ENCODE measurements at places on chromosomes 12 and 14.

GRCh38 chr12:87679251-87679650 is 349.9 kb downstream of the C12orf50 start:
- H3K27me3 ChIP-seq: no peaks in the 10 kb centered on the region
- no peak overlapping the region for H3K27ac ChIP-seq
- H3K4me3 ChIP-seq: no peak overlapping the region
- no peak for DNase-seq
- H3K4me1 ChIP-seq: no peaks in the 10 kb centered on the region

GRCh38 chr12:5094986-5095385 is 51.3 kb downstream of the KCNA5 start:
- H3K27me3 ChIP-seq: no peaks in the 10 kb centered on the region
- DNase-seq: no peak

GRCh38 chr12:8612629-8613028 is at the start of gene AICDA:
TSS of gene AICDA (minus strand) at chr12:8612859. CDS start at chr12:8612767, 92 bp downstream.
- no peak within 1 kb of the TSS for H3K4me3 ChIP-seq
- no peak within 1 kb of the TSS for H3K27ac ChIP-seq
- H3K36me3 ChIP-seq: no peaks in the 10 kb centered on the region
- no peaks in the 10 kb centered on the region for H3K27me3 ChIP-seq

DNA sequence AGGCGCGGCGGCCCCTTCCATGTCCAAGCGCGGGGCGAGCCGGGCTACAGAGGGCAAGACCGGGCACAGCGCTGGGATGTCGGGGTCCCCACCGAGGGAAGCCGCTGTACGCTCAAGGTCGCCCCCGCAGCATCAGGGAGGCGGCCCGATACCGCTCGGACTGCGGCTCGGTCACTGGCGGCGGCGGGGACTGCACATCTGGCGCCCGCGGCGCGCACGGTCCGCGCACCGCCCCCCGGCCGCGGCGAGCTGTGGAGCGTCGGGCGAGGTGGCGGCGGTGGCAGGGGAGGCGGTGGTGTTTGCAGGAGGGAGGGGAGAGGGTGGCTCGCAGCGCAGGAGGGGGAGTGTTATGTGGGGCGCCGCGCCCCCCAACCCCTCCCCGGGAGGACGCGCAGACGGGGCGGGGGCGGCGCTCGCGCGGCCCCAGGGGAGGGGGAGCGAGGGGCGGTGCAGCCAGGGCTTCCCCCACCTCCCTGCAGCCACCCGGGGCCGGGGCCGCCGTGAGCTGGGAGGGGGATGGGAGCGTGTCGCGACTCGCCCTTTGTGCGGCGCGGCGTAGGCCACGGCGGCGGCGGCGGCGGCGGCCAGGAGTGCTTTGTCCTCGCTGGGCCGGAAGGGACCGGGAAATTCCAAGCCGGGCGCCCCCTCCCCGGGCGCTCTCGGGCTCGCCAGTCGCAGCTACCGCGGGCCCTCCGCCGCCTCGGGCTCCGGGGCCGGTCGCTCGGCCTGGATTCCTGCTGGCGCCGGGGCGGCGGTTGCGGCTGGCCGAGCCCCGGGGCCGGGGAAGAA is at the start of gene NUAK1:
TSS of gene NUAK1 (minus strand) at position 322 of the 789 bp plus-strand sequence. CDS start at position 21, 301 bp downstream.
- no peaks in the 10 kb centered on the region for H3K36me3 ChIP-seq
- H3K27me3 ChIP-seq: peaks cover 84% of the 10 kb centered on the region
- no peaks in the 10 kb centered on the region for H3K4me1 ChIP-seq
- peak; percentile 51 for DNase-seq

- no peaks in the 10 kb centered on the region for H3K4me1 ChIP-seq
- H3K27me3 ChIP-seq: no peaks in the 10 kb centered on the region
- no peaks in the 10 kb centered on the region for H3K36me3 ChIP-seq
- H3K4me3 ChIP-seq: no peak overlapping the region
- no peak for DNase-seq
- H3K27ac ChIP-seq: no peak overlapping the region
Measured at GRCh38 chr14:104996483-104996882, 10.9 kb downstream of the CLBA1 start.

DNA sequence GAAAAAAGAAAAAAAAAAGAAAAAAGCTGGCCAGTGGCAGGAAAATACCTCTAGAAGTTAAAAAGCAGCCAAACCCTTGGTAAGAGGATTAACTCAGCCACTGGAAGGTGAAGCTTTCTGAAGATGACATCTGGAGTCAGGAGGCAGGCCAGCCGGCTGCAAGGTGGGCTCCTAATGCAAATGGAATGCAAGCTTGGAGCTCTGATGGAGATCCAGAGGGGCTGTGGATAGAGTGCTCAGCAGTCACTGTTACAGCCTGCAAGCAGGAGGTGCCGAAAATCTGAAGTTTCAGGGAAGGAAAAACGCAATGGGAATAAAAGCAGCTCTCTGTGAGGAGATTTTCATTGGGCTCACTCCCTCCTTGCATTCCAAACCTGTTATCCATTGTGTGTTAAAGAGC is 41.0 kb downstream of the GSC start:
- DNase-seq: no peak
- H3K4me1 ChIP-seq: no peaks in the 10 kb centered on the region

GRCh38 chr12:11684393-11684792 is 34.9 kb downstream of the ETV6 start:
- DNase-seq: peak; percentile 35
- H3K36me3 ChIP-seq: peaks cover 43% of the 10 kb centered on the region
- H3K4me3 ChIP-seq: no peak overlapping the region
- H3K27ac ChIP-seq: peak overlapping the region; percentile 60
- H3K4me1 ChIP-seq: peaks cover 21% of the 10 kb centered on the region

DNA sequence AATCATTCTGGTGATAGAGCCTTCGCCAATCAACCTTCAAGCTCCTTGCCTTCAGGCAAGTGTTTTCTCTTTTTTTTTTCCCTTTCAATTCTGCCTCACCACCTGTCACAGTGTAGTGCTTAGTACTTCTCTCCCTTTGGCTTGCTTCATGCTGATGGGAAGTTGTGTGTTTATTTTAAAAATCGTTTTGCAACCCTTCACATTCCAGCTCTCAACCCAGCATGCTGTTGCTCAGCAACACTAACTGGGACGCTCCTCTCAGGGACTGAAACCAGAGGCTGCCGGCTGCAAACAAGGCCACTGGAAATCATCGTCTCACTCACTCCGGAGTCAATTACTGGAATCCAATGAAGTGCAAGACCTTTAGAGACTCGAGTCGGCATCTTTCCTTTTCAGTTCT is 342.7 kb downstream of the PRKD1 start:
- no peak overlapping the region for H3K27ac ChIP-seq
- H3K27me3 ChIP-seq: no peaks in the 10 kb centered on the region

GRCh38 chr12:13203034-13203922 is 6.8 kb downstream of the EMP1 start:
- peaks cover 5% of the 10 kb centered on the region for H3K36me3 ChIP-seq
- no peak overlapping the region for H3K4me3 ChIP-seq
- no peaks in the 10 kb centered on the region for H3K27me3 ChIP-seq
- H3K4me1 ChIP-seq: peaks cover 16% of the 10 kb centered on the region

DNA sequence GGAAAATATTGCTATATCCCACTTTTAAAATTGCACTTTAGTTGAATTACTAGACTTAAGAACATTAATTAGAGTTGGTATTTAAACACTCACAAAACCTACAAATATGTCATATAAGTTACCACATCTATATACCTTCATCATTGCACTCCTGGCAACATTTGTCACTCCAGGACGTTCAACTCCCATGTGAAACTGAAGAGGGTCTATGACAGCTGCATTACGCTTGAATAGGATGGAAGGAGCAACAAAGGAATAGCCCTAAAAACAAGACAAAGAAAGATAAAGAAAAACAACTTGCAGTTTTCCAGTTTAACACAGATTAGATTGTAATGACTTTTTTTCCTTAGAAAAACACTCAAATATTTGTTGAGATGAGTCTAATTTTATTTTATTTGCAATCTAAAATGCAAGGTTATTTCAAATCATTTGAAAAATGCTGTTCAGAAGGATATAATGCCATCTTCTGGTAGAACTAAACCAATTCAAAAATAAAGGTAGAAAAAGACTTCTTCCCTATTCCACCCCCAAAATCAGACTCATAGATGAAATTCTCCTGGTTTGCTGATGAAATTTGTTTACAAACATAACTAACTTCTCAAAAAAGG is 84.3 kb upstream of the TTC7B start:
- no peak overlapping the region for H3K27ac ChIP-seq
- H3K27me3 ChIP-seq: no peaks in the 10 kb centered on the region
- DNase-seq: peak; percentile 11
- no peaks in the 10 kb centered on the region for H3K4me1 ChIP-seq
- H3K4me3 ChIP-seq: no peak overlapping the region
- peaks cover 27% of the 10 kb centered on the region for H3K36me3 ChIP-seq

- H3K36me3 ChIP-seq: no peaks in the 10 kb centered on the region
- peaks cover 17% of the 10 kb centered on the region for H3K4me1 ChIP-seq
- H3K4me3 ChIP-seq: no peak overlapping the region
- H3K27ac ChIP-seq: no peak overlapping the region
- DNase-seq: peak; percentile 80
Measured at GRCh38 chr12:92431146-92431545, 271.6 kb upstream of the PLEKHG7 start.

DNA sequence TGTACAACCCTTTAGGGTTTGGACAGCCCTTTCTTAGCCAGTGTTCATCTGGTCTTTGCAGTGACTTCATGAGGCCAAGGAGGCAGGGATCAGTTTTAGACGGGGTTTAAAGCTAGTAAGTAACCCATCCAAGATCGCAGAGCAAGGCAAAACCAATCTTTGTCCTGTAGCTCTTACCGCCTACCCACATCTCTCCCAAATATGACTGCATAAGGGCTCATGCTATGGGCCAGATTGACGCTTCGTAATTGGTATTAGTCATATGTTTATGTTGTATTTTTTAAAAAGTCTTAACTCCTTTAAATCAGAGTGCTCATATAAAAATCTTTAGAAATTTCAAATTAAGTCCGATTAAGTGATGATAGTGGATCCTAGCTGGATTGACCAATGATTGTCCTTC is 3.7 kb upstream of the CLMN start:
- H3K27me3 ChIP-seq: peaks cover 3% of the 10 kb centered on the region
- peaks cover 12% of the 10 kb centered on the region for H3K4me1 ChIP-seq

DNA sequence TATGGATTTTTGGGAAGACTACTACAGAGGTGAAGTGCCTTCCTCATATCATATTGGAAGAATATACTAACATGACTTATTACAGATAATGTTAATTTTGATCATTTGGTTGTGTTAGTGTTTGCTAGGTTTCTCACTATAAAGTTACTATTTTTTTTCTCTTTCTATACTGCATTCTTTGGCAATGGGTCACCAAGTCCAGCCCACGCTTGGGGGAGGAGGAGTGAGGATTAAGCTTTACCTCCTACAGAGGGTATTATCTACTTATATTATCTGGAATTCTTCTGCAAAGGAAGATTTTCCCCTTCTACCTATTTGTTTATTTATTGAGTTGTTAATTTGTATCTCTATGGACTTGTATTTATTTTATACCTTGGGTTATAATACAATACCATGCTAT is 31.5 kb downstream of the SCN8A start:
- H3K27ac ChIP-seq: no peak overlapping the region
- H3K27me3 ChIP-seq: no peaks in the 10 kb centered on the region
- no peaks in the 10 kb centered on the region for H3K4me1 ChIP-seq

- H3K4me1 ChIP-seq: peaks cover 20% of the 10 kb centered on the region
- H3K4me3 ChIP-seq: no peak overlapping the region
- no peak for DNase-seq
- peaks cover 4% of the 10 kb centered on the region for H3K36me3 ChIP-seq
- peaks cover 5% of the 10 kb centered on the region for H3K27me3 ChIP-seq
Measured at GRCh38 chr12:52052468-52053186, 1.4 kb downstream of the NR4A1 start.

GRCh38 chr12:38817942-38818341 is 87.4 kb downstream of the CPNE8 start:
- no peak overlapping the region for H3K27ac ChIP-seq
- no peaks in the 10 kb centered on the region for H3K4me1 ChIP-seq
- DNase-seq: no peak
- no peak overlapping the region for H3K4me3 ChIP-seq
- peaks cover 9% of the 10 kb centered on the region for H3K36me3 ChIP-seq
- no peaks in the 10 kb centered on the region for H3K27me3 ChIP-seq

GRCh38 chr14:79405512-79405910 is 805.8 kb downstream of the DIO2 start:
- DNase-seq: no peak
- no peaks in the 10 kb centered on the region for H3K27me3 ChIP-seq
- H3K27ac ChIP-seq: no peak overlapping the region
- no peak overlapping the region for H3K4me3 ChIP-seq
- no peaks in the 10 kb centered on the region for H3K36me3 ChIP-seq

GRCh38 chr12:95546491-95546813 is 4.8 kb downstream of the USP44 start:
- no peak overlapping the region for H3K4me3 ChIP-seq
- no peak overlapping the region for H3K27ac ChIP-seq
- no peaks in the 10 kb centered on the region for H3K4me1 ChIP-seq

DNA sequence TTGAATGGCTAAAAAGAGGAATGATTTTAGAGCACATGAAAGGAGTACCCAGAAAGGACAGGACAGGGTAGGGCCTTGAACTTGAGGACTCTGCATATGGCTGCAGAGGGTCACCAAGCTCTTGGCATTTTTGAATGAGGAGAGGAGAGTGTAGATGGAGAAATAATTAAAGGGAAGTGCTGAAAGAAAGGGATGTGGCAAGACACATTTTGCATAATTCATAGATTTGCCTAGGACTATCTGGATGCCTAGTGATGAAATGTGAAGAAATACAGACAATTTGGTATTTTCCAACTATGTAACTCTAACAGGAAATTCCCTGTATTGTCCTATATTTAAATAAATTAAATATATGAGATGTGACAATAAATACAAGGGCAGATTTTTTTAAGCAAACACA is 27.5 kb upstream of the MDM1 start:
- peak overlapping the region; percentile 57 for H3K27ac ChIP-seq
- H3K27me3 ChIP-seq: no peaks in the 10 kb centered on the region
- H3K36me3 ChIP-seq: no peaks in the 10 kb centered on the region
- peak; percentile 45 for DNase-seq
- no peak overlapping the region for H3K4me3 ChIP-seq

DNA sequence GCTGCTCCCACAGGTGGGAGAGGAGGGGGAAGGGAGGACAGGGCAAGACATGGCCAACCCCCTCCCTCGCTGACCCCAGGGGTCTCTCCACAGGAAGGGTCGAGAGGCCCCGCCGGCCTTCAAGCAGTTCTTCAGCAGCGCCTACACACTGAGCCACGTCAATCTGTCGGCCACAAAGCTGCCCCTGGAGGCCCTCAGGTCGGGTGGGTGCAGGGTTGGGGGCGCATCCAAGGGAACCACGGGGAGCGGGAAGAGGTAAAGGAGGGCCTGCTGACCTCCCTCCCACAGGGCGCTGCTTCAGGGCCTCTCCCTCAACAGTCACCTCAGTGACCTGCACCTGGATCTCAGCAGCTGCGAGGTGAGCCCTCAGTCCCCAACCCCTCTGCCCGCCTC is 6.1 kb downstream of the CARMIL3 start:
- no peak overlapping the region for H3K27ac ChIP-seq
- no peak for DNase-seq
- peaks cover under 1% of the 10 kb centered on the region for H3K4me1 ChIP-seq
- no peaks in the 10 kb centered on the region for H3K27me3 ChIP-seq
- H3K36me3 ChIP-seq: no peaks in the 10 kb centered on the region
- H3K4me3 ChIP-seq: no peak overlapping the region

DNA sequence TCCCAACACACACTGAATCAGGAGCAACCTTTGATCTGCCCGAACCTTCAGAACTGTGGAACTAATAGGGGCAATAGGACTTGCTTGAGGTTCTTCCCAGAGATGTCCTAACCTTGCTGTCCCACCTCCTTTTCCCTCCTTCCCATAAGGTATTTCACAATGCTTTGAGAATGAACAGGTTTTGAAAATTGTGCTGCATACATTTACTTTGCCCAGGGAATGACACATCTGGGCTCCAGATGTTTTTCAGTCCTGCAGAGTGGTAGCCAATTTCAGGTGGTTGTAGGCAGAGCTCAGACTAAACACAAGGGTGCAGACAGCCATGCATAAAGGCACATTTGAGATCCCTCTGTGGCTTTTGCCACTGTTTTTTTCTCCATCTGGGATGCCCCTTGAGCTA is 206.7 kb upstream of the PWP1 start:
- no peak overlapping the region for H3K27ac ChIP-seq
- H3K4me1 ChIP-seq: no peaks in the 10 kb centered on the region
- DNase-seq: no peak
- H3K4me3 ChIP-seq: no peak overlapping the region

Measured in common myeloid progenitor, CD34-positive (primary cell).